ENCODE measurements at places on chromosomes 1 and 21.

- DNase-seq, result no peak
Measured at GRCh38 chr1:196623079-196623478, 14.8 kb upstream of the KCNT2 start.

DNA sequence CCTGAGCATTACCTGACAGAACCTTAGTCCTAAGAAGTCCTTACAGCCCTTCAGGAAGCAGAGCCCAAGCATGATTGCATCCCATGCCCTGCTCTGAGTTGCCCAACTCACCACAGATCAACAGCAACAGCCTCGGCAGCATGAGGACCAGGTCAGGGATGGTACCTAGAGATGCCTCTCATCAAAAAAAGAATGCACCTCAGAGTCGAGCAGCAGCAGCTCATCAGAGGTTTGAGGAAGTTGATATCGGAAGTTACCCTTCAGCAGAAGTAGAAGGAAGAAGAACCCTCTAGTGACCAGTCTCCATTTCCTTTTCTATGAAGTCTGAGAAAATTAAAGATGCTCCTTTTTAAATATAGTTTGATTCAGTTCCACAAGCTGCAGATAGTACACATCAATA, at the start of gene FCRL1:
FCRL1 (minus strand) TSS at position 225 of the 400 bp plus-strand sequence; CDS start at position 142, 83 bp downstream.
- no peak for DNase-seq

DNA sequence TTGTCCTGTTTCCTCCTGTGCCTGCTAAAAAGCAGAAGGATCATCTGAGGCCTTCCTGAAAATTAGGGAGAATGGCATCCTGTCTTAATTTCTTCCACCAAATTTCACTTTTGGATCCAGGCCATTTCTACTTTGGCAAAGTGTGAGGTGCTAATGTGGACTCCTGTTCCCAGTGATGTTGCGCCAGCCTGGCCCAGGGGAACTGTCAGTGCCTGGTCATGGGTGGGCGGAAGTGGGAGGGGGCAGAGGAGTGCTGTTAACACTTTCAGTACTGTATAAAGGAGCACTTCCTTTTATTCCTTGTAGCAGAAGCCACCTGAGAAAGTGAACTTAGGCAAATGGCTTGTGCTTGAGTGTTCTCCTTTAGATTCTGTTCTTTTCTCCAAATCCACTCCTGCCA, 19.9 kb downstream of the ELAPOR1 start:
- no peak for DNase-seq

DNA sequence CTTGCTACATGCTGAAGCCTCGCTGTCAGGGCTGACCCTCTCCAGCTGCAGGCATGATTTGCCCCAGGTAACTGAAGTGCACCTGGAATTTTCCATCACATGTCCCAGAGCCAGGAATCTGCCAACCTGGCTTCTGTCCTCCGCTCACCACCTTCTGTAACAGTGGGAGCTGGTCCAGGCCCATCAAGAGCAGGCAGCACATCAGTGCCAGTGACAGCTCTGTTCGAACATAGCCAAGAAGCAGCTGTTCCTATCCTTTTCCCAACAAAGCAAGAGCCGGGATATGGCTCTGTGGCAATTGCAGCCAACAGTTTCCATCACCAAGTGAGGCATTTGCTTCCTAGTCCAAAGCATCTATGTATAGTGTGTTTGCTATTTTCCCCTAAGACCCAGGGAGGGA, 42.2 kb upstream of the KANK4 start:
- no peak for DNase-seq

DNA sequence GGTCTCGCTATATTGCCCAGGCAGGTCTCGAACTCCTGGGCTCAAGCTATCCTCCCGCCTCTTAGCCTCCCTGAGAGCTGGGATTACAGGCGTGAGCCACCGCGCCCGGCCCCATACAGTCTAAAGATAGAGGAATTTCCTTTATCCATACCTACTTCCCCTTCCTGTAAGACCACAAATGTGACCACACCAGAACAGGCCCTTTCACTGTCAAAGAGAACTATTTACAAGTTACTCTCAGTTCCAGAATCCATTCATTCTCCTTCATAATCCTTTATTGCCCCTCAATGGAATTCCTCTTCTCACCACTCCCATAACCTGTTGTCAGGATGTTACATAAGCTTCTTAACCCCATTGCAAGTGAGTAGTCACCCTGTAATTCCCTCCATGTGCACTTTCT, 26.3 kb upstream of the SLC5A9 start:
- DNase-seq, result no peak

DNA sequence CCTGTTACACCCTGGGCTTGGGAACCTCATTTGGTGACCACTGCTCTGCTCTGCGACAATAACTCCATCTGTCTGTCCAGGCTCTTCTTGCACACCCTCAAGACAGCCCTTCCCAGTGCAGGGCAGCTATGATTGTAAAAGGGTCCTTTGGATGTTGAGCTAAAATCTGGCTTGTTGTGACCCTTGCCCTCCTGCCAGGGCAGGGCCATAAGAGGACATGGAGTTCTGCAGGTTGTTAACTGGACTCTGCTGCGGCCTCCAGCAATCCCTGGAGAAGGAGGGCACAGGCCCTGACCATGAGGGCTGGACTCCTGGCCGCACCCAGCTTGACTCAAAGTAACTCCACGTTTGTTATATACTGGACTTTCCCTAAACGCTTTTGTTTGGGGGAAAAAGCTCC, 41.2 kb downstream of the DHCR24 start:
- DNase-seq, result no peak

DNA sequence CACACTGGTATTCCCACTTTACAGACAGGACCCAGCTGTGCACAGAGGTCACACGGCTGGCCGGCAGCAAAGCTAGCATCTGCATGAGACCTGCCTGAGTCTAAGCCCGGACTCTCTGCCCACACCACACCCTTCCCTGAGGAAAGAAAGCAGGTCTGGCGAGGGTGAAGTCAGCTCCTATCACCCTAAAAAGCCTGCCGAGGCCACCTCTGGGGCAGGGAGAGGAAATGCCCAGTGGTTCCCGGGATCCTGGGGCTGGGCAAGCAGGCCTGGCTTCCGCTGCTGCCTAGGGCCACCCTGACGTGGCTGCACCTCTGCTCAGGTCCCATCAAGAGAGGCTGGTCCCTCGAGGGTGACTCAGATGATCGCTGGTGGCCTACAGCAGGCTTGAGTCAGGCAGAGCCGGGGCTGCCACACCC, 42.2 kb downstream of the RAP1GAP start:
- no peak for DNase-seq

DNA sequence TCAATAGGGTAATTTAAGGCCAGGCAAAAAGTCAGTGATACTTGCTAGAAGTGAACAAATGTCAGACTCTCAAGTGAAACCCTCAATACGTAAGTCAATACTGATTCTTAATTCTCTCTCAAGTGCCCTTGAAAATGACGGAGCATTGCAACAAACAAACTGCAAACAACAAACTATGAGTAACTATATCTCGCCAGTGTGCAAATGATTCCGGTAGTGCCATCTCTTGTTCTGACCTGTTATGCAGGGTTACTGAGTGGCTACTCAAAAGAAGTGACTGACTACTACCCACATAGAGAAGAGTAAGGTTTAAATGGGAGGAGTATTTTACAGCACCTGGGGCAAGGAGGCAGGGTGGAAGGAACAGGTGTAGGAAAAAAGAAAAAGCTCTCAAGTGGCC, 1.6 kb downstream of the SLC19A2 start:
- DNase-seq, result no peak

DNA sequence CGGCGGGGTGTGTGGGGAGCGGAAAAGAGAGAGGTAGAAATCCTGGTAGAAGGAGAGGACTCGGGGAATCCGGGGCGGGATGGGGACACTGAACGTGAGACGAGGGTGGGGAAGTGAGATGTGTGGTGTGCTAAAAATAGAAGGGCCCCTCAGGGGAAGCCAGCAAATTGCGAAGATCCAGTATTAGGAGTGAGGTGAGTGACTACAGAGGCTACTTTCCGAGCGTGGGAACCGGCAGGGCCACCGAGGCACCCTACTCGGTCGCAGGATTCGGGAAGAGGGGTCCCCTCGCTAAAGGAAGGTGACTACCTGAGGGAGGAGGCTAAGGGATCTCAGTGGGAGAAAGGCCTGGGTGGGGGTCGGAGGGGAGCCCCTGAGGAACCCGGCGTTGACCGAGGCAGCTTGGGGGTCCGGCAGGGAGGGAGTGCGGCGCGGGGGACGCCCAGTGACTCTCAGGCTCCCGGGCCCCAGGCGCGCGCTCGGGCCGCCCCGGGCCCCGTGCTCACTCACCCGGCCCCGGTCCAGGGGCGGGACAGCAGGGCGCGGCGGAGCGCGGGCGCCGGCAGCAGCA, 318 bp downstream of the ALDH4A1 start:
- DNase-seq, result no peak

- peak; percentile 36 for DNase-seq
Measured at GRCh38 chr1:76012341-76013205, 62.0 kb upstream of the ST6GALNAC3 start.
